ENCODE measurements at places on chromosomes 3 and 15. TPM values are rescaled to one million over a fixed set of nuclear protein-coding genes. Genes with fewer than 3 reads are reported as not detected.

The FBXL2 gene
- 10.0 TPM for total RNA-seq

The FBXW12 gene
- total RNA-seq = not detected

The TMCO5A gene
- total RNA-seq = not detected

The TGM4 gene
- total RNA-seq = not detected

The UBXN7 gene
- total RNA-seq = 8.3 TPM

The EEFSEC gene
- 14.7 TPM for total RNA-seq

The GOLGA8A gene
- total RNA-seq = 1.8 TPM

The ITGB5 gene
- 137 TPM for total RNA-seq

The TRMT10C gene
- total RNA-seq = 33.1 TPM

The FRMD4B gene
- 3.0 TPM for total RNA-seq

The CCDC39 gene
- not detected for total RNA-seq
